Mesothelial cell of epicardium (in vitro differentiated cells): ENCODE measurements at places on chromosomes 12 and 14. TPM values are rescaled to one million over a fixed set of nuclear protein-coding genes. Genes with fewer than 3 reads are reported as not detected.

DNA sequence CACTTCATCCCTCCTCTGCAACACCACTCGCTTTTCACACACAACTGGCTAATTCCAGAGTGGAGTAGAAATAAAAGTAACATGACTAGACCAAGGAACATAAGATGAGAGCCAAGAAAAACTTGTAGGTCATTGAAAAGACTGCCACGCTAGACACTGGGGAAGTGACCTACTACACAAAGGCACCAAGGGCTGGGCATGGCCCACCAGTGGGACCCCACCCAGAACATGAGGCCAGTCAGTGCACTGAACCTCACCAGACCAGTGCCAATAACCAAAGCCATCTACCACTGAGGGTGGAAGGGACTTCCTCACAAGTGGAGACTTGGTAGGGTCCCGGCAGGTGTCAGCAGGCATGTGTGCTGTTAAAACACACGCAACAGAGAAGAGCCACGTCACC, 19.7 kb downstream of the FBLN5 start:
- DNase-seq, result no peak

USP44 gene
- total RNA-seq, result 0.16 to 0.36 TPM (median 0.25 TPM) in 3 replicates

DNA sequence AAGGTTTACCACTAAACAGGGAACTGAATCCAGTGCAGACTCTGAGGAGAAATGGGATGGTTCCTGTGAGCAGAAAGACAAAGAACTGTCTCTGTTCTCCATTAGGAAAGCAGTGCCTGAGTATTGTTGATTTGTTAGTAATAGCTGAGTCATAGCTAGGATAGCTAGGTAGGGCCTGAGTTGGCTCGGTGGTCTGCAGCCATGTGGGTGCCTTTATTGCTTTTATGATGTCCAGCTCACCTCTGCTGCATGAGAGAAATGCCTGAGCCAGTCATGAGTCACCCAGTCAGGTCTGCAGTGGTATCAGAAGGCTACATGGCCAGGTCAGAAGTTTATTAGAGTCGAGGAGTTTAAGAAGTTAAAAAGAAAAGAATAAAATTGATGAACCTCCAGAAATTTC, 24.2 kb downstream of the TRHDE start:
- no peak for DNase-seq

LRRC23 gene
- 11.6 to 14.4 TPM (median 13.4 TPM) in 3 replicates for total RNA-seq

GRCh38 chr12:77115471-77115870, 50.1 kb upstream of the E2F7 start:
- no peak for DNase-seq
